ENCODE measurements at places on chromosomes 12 and 14.
A peak's percentile ranks its signal among the peaks of the same experiment; 100 is the strongest.

DNA sequence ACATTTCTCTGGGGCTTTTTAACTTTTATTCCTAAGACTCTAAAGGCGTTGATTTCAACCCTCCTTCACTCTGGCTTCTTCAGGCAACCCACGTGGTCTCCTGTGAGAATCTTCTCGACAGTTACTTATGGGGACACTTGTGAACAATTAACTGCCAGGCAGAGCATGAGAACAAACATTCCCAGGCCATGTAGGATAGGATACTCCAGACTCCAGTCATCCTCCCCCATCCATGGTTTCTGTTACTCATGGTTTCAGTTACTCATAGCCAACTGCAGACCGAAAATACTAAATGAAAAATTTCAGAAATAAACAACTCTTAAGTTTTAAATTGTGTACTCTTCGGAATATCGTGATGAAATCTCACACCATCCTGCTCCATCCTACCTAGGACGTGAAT, 19.5 kb downstream of the GPR68 start:
- no peak for DNase-seq

- DNase-seq = no peak
These were observed 56.4 kb upstream of the CISTR start for GRCh38 chr12:53808023-53808705.

DNA sequence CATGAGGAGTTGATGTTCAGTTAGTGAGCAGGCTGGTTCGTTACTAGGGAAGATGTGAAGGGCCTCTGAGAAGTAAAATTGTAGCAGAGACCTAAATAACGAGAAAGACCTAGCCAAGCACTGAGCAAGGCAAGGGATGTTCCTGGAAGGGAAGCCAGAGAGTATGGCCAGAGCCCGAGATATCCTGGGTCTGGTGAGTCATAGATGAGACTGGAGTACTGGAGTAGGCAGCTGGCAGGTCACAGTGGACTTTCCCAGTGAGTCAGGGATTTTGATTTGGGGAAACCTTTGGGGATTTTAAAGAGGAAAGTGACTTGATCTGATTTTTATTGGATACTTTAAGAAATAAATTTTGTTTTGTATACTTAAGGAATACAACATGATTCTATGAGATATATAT, 369.0 kb downstream of the DIO2 start:
- no peak for DNase-seq

DNA sequence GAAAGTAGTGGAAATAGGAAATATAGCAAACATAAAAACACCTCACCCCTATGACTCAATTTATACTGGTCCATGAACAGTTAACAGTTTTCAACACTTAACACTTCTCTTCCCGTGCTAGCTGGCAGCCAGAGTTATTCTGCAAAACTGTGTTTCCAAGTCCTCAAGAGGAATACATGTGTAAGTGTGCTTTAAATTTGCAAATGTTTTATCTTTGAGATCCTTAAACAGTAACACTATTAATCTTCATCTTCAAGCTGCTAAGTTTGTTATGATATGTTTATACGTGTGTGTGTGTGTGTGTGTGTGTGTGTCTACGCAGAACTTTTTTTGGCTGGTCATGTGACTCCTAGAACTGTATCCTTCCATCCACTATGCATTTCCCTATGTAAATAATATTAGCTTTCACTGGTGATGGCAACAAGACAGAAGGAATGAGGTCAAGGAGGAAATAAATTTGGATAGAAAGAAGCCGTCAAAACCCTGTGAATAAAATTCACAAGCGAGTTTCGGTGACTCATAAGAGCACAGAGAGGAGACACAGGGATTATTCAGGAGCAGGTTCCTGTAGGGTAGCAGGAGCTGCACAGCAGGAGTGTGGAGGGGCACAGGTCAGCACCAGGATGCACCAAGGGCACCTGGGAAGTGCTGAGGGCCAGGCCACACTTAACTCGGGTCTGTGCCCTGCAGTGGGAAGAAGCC, 105.9 kb upstream of the ETV6 start:
- DNase-seq = no peak

- no peak for DNase-seq
These were observed 390.6 kb downstream of the PAWR start for GRCh38 chr12:79300199-79300568.

DNA sequence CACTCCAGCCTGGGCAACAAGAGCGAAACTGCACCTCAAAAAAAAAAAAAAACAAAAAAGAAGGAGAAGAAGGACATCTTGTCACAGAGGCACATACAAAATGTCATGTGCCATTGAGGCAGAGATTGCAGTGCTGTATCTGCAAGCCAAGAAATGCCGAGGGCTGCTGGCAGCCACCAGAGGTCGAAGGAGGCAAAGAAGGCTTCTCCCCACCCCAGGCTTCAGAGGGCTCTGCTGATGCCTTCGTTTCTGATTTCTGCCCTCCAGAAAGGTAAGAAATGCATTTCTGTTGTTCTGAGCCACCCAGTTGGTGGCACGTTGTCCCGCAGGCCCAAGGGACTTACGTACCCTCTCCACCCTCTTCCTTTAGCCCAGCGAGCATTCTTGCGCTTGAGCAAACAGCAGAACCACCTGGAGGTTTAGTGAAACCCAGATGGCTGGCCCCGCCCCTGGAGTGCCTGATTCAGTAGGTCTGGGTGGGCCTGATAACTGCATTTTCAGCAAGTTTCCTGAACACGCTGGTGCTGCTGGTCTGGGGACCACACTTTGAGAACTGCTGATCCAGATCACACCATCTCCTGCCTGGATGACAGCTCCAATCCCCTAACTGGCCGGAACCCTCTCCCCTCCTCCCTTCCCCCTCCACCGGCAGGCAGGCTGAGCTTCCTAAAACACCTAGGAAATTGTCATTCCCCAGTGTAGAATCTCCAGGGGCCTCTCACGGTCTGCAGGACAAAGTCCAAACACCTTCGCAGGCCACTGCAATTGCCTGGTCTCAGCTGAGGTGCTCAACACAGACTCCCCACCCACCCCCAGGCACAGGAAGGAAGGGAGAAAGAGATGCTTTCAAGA, 21.1 kb upstream of the SCARB1 start:
- DNase-seq = no peak

GRCh38 chr14:49623941-49624839, 3.6 kb downstream of the MGAT2 start:
- DNase-seq = no peak

DNA sequence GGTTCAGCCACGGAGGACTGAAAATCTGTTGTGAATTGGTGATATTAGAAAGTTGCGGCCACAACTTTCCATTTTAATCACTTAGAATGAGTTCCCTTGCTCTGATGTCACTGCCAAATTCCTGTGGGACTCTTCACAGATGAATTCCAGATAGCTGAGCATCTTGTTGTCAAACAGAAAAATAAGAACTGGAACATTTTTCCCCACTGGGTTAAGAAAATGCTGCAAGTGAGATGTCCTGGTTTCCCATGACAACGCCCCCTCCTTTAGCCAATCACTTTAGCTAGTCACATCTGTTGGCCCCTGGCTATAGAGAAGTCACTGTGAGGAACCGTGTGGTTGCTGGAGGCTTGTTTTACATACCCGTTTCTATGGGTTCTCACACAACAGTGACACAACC, 135.9 kb downstream of the KTN1 start:
- no peak for DNase-seq

DNA sequence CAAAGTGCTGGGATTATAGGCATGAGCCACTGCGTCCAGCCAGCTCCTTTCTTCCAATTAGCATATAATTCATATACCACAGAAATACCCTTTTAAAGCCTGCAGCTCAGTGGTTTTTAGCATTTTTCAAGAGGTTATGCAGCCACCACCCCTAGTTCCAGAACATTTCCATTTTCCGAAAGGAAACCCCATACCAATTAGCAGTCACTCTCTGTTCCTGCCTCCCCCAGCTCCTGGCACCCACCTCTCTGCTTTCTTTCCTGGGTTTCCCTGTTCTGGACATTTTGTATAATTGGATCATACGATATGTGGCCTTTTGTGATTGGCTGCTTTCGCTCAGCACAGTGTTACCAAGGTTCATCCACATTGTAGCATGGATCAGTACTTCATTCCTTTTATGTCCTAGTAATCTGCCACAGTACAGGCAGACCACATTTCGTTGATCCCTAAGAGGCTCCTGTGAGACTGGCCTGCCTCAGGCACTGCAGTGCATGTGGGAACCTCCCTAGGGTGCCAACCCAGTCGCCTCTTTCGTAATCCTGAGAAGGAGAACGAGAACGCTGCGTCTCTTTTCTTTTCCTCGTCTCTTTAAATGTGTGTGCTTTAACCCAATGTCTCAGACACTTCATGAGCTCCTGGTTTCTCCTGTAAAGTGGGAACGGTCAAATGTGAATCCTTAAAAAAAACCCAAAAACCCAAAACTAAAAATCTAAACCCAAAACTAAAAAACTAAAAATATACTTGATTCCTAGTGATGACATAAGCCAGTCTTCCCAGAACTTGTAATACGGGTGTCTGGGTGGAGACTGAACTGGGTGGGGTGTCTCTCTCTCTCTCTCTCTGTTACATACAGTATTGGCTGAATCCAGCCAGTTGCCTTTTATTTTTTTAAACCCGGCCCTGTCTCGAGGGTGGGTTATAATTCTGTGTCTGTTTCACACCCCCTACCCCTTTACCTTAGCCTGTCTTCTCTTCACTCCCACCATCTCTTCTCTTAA, 14.7 kb downstream of the AACS start:
- no peak for DNase-seq

GRCh38 chr14:23571701-23572523, 4.3 kb upstream of the AP1G2 start:
- DNase-seq = no peak

DNA sequence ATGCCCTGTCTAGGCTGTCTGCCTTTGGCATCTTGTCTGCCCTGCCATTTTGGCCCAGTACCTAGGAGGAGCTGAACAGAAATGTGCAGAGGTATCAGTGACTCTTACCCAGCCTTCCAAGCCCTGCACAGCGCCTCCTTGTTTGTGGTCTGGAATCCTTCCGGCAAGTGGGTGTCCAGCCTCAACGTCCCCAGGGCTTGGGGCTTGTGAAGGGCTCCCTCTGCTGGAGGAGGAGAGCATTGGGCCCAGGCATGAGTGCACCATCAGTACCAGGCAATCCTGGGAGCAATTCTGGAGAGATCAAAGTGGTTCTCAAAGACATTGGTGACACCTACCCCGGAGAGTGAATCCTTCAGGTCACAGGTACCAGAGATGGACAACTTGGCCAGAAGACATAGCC, 2.4 kb upstream of the TCL1B start:
- DNase-seq = no peak

- no peak for DNase-seq
These were observed 23.7 kb downstream of the SLC5A8 start for GRCh38 chr12:101186291-101186690.

DNA sequence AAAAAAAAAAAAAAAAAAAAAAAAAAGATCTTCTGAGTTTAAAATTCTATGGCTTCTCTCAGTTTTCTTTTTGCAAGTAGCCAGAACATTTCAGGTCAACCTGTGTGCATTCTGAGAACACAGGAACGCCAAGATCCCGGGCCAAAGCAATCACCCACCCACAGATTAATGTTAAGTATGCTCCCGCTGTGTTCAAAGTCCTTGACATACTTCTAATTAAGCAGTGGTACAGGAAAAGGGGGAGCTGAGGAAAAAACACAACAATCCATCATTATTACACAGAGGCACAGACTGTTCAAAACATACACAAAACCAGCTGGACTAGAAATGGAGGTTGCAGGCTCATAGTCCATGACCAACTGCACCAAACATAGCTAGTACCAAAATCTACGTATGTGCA, 2.8 kb downstream of the FBXO21 start:
- DNase-seq = no peak

- peak; percentile 29 for DNase-seq
These were observed 11.4 kb upstream of the CALCOCO1 start for GRCh38 chr12:53738406-53739213.

GRCh38 chr14:46250113-46250703, 401.4 kb downstream of the RPL10L start:
- no peak for DNase-seq

DNA sequence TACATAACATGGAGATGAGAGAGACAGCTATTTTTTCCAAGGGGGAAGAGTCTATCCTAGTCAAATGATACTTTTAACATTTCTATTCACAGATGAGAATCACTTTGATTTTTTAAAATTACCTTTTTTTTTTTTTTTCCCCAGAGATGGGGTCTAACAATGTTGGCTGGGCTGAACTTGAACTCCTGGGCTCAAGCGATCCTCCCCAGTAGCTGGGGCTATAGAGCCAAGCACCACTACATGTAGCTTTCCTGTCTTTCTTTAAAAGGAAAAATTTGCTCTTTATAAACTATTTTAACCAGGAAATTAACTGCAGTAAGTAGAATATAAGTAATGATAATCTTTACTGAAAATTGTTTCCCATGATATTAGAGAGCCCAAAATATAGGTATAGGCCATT, 3.3 kb downstream of the PRICKLE1 start:
- no peak for DNase-seq

GRCh38 chr12:132288516-132289215, 40.7 kb downstream of the GALNT9 start:
- DNase-seq = no peak

DNA sequence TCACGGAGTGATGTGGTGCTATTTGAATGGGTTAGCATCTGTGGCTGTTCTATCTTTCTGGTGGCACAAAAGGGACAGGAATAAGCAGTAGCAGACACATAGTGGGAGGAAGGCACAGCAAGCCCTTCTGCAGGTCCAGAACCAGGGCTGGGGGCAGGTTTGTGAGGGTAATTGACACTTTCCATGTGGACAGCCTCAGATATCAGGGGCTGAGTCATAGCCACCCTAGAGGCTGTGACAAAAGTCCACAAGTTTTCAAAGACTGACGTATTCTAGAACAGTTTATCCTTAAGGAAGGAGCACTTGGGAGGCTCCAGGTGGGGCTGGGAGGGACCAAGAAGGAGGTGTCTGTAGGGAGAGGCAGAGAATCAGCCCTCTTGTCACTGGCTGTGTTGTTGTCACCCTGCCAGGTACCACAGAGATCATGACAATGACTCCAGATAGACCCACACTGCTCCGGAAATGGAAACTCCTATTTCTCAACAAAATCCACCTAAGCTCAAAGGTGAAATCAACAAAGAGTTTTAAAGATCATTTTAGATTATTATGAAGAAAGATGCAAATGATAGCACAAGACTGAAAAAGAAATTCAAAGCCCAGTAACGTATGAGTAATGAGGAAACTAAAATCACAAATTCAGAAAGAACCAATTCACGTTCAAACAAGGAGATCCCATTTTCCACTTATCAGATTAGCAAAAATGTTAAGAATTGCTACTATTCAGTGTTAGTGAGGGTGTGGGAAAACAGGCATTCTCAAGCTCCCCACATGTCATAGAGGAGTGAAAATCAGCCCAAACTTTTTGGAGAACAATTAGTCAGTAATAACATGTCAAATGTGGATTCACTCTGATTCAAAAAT, 48.3 kb downstream of the NFKBIA start:
- no peak for DNase-seq

- DNase-seq = no peak
These were observed 1002.5 kb downstream of the BCL11B start for GRCh38 chr14:98269533-98269932.

GRCh38 chr12:86376052-86376451, 119.9 kb upstream of the MGAT4C start:
- no peak for DNase-seq

GRCh38 chr12:6639151-6639801, 3.5 kb upstream of the LPAR5 start:
- DNase-seq = no peak

- DNase-seq = no peak
These were observed 80.3 kb downstream of the ESRRB start for GRCh38 chr14:76456200-76456599.

Measured in stimulated activated CD8-positive, alpha-beta memory T cell treated with anti-CD3 and anti-CD28 coated beads, Interleukin-12 subunit alpha, Interleukin-12 subunit beta, amount 100 ng/mL, for 4 hours (primary cell).